Central memory CD4-positive, alpha-beta T cell (primary cell): ENCODE measurements at places on chromosomes 12 and 14.

DNA sequence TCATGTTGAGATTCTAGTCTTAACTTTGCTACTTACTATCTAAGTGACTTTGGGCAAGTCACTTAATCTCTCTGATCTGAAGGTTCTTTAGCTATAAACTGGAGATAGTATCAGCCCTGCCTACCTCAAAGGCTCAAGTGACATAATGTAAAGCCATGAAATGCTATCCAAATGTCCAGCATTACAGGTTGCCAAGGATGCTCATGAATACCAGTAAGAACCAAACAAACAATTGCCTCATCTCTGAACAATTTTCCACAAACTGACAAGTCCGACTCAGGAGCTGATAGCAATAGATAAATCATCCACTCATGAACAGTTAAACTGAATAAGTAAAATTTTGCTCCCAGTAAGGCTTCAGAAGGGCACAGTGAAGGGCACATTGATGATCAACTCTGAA, 51.5 kb downstream of the LMNTD1 start:
- DNase-seq, result no peak

DNA sequence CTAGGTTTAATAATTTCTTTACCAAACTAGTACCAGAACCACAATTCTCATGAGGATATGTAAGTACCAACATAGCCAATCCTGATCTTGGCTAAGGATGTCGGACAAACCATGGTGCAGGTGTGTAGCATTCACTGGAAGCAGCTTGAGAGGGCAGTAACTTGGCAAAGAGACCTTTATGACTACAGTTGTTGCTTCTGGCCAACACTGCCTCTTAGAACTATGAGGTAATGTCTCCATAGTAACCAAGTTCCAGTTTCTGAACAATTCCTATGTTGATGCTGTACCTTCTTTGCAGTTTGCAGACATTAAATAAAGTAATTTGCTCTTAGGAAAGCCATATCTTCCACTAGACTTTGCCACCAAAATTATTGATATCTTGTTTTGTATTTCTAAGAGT, at the start of gene LMNTD1:
Gene LMNTD1 (minus strand): TSS at position 186 of the 400 bp plus-strand sequence. CDS start 324 bp downstream, outside the sequence.
- no peak for DNase-seq

- peak; percentile 32 for DNase-seq
Observed at GRCh38 chr12:116599285-116600136, 40.3 kb downstream of the MAP1LC3B2 start.

DNA sequence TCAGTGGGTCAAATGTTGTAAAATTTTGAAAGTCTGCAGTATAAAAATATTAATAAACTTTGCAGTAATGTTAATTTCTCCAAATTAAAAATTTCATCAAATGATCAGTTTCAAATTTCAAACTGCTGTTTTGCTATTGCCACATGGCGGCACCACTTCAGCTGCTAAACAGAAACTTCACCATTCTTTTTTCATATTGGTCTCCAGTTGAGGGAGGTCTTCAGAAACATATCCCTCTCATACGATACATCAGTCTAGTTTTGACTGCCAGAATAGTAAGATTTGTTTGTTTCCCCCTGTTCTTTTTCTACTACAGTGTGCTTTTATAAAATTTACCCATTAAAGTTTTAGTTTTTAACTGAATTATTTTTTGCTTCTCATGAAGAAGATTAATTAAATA, 4.2 kb upstream of the TRHDE start:
- DNase-seq, result no peak

- DNase-seq, result no peak
Observed at GRCh38 chr14:72801381-72801812, 92.5 kb downstream of the DPF3 start.

DNA sequence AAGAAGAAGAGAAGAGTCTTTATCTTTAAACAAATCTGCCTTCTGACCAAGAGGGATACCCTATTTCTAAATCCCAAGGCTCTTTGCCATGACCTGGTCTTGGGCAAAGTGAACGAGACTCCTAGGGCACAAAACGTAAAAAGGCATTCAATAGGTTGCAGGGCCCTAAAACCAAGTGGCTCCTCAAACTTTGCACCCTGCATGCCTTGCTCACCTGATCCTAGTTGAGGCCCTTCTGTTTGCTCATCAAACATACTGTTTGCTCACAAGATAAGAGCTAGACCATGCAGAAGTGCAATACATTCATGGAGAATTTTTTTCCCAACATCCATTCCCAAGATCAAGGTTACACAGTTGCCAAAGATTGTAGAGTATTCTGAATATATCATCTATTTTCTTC, 7.9 kb upstream of the PRH1 start:
- DNase-seq, result no peak

- no peak for DNase-seq
Observed at GRCh38 chr12:123942238-123942653, 30.4 kb downstream of the CCDC92 start.

DNA sequence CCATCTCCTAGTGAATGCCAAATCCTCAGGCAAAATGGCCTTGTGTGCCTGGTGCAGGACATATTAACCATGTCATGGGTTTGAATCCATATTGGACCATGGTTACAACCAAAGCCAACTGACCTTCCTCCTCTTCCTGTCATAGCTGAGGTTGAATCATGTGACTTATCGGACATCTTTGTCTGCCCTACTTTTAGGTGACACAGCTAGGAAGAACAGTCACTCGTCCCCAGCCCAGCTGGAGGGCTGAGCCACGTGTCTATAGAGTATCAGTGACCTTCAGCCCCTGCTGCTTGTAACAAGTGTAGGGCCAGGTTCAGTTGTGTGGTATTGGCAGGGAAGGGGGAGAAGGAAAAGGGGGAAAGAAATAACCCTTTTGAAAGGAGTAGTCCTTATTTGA, 225.2 kb downstream of the KTN1 start:
- DNase-seq, result no peak

DNA sequence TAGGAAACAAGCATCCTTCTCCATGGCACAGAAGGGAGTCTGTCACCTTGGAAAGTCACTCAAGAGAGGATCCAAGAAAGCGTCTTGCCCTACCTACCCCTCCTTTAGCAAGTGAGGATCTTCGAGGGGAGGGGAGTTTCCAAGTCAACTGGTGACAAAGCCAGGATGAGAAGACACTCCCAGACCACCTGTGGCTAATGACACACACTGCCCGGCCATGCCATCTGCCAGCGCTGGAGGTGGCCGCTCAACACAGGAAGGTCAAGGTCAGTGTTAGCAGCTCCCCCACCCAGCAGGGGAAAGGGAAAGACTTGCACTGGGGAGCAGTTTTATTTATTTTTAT, 41.3 kb downstream of the ELK3 start:
- no peak for DNase-seq

GRCh38 chr12:39722504-39722903, 102.9 kb upstream of the ABCD2 start:
- no peak for DNase-seq

- no peak for DNase-seq
Observed at GRCh38 chr14:101929946-101930345, 34.4 kb upstream of the DYNC1H1 start.

GRCh38 chr14:43479596-43480195, 1027.4 kb downstream of the FSCB start:
- DNase-seq, result no peak

- DNase-seq, result no peak
Observed at GRCh38 chr14:39029789-39030188, 73.2 kb downstream of the SEC23A start.

- DNase-seq, result no peak
Observed at GRCh38 chr14:32683679-32684078, 255.0 kb upstream of the NPAS3 start.

DNA sequence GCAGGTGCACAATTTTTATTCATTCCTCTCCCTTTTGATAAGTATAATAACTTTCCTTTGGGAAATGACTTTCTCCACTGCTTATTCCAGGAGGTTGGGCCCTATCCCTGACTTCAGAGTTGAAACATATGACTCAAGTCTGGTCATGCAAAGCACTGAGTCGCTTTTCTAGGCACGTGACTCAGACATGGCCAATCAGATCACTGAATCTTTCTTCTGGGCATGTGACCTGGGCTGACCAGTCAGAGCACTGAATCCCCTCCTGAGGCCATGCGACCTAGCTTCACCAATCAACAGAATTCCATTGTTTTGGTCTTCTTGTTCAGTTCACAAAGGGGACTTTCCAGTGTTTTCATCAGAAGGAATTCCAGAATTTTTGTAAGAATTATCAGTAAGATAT, 377.1 kb upstream of the KITLG start:
- DNase-seq, result no peak

- no peak for DNase-seq
Observed at GRCh38 chr12:6734506-6735387, 10.9 kb downstream of the COPS7A start.

DNA sequence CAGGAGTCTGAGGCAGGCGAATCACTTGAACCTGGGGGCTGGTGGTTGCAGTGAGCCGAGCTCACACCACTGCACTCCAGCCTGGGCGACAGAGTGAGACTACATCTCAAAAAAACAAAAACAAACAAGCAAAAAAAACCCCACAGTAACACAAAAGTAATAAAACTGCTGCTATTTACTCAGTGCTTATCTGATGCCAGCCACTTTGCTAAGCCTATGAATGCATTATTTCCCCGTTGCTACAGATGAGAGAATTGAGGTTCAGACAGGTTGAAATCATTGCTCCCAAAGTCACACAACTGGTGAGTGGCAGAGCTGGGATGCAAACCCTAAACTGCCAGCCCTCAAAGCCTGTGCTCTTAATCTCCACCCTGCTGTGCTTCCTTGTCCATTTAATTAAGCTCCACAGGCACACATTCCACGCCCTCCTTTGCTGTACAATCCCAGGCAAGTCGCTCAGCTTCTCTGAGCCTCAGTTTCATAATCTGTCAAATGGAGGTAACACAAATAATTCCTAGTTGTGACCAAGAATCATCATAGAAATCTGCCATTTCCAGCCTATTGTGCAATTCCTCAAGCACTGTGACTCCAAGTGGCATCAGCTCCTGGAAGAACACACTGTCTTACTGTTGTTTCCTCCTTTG, 5.7 kb upstream of the OAS3 start:
- no peak for DNase-seq

GRCh38 chr12:12585115-12585863, 22.6 kb upstream of the DUSP16 start:
- no peak for DNase-seq

GRCh38 chr12:103441437-103442181, 54.2 kb downstream of the C12orf42 start:
- peak; percentile 39 for DNase-seq

DNA sequence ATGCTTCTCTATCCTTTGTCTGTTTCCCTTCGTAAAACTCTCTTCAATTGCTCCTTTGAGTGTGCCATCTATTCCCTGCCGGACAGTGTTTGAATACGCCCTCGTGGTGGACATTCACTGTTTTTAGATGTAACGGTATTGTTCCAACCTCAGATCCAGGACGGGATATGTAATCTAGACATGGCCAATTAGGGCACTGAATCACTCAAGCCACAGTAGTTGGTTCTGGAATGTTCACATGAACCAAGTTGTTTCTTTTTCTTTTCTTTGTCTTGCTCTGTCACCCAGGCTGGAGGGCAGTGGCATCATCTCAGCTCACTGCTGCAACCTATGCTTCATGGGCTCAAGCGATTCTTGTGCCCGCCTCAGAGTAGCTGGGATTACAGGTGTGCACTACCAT, 204.2 kb upstream of the PLXNC1 start:
- no peak for DNase-seq

- no peak for DNase-seq
Observed at GRCh38 chr14:70014406-70015095, 135.3 kb downstream of the SMOC1 start.

DNA sequence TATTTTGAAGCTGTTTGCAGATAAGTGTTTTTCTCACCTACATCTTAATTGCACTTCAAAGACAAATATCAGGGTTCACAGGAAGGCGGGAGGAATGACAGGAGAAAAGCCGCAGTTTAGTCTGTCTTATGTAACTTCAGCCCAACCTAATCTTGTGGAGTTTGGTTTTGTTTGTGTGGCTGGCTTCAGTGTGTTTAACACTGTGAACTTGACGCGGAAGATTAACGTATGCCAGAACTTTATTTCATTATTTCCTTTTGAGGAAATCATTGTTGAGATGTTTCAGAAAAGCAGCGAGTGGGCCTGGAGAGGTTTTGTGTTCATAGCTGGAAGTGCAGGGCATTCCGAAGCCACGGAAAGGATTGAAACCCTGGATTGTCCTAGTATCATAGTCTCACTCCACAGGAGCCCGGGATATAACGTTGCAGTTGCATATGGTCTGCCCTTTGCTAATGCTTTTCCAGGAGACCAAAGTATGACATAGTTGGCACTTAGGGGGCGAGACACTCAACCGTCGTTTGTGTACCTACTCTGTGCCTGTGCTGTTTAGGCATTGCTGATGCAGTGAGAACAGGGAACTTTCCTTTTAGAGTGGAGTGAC, 2.0 kb downstream of the PELI2 start:
- DNase-seq, result no peak

- no peak for DNase-seq
Observed at GRCh38 chr12:1318327-1319031, 275.9 kb downstream of the FBXL14 start.

DNA sequence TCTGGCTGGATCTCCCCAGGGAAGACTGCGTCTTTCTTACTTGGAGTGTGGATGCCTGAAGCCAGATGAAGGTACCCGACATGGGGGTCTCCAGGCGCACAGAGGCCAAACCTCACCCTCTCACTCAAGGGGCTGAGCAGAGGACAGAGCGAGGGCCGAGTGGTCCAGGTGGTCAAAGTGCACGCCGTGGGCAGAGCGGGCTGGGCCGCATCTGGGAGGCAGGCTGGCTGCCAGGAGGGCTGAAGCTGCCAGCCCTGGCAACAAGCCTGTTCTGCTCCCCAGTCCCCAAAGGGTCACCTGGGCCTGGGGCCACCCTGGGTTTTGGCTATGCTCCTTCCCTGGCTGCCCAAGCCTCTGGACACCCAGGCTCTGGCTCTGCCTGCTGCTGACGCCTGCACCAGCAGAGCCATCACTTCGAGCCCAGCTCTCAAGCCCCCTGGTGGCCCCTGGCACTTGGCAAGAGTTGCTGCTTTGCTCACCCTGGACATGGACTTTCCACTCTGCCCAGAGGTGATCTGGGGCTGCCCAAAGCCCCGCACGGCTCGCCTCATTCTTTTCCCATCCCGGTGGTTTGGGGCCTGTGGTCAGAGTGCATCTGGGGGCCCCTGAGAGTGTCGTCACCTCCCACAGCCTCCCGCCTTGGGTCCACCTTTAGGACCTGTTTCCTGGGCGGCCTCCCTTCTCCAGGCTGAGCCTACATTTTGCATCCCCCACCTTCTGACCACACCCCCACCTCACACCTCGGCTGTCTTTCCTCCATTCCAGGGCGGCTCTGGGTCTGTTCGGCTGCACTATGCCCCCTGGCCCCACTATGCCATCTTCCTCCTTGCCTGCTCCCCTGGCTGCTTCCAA, 2.8 kb downstream of the ADSS1 start:
- no peak for DNase-seq

DNA sequence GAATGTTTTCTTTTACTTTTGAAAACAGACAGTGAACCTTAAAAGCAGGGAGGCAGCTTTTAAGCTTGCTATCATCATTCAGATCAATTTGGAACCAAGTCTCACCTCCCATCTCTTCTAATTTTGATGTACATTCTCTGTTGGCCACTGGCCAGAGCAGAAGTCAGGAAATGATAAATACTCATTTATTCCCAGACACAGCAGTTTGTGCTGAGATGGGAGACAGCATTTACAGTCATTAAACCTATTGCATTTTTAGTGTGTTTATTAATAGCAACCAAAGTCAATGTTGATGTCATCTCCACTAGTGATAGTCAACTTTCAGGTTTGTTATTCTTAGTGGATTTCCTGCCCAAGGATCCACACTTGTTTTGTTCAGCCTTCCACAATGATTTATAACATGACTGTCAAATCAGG, 320.0 kb upstream of the ATP2B1 start:
- DNase-seq, result no peak

GRCh38 chr12:106645074-106645421, 62.2 kb downstream of the RFX4 start:
- no peak for DNase-seq

GRCh38 chr12:98002887-98003493, 512.4 kb upstream of the TMPO start:
- DNase-seq, result no peak
